ENCODE measurements at places on chromosomes 4 and X.
A peak's percentile ranks its signal among the peaks of the same experiment; 100 is the strongest.

GRCh38 chr4:185713272-185713671 lies 98.7 kb downstream of the SORBS2 start:
- DNase-seq: no peak

- peak; percentile 40 for DNase-seq
Measured at GRCh38 chr4:118772081-118772766, 63.7 kb downstream of the SEC24D start.

- no peak for DNase-seq
Measured at GRCh38 chrX:15870310-15870709, 15.7 kb upstream of the AP1S2 start.

DNA sequence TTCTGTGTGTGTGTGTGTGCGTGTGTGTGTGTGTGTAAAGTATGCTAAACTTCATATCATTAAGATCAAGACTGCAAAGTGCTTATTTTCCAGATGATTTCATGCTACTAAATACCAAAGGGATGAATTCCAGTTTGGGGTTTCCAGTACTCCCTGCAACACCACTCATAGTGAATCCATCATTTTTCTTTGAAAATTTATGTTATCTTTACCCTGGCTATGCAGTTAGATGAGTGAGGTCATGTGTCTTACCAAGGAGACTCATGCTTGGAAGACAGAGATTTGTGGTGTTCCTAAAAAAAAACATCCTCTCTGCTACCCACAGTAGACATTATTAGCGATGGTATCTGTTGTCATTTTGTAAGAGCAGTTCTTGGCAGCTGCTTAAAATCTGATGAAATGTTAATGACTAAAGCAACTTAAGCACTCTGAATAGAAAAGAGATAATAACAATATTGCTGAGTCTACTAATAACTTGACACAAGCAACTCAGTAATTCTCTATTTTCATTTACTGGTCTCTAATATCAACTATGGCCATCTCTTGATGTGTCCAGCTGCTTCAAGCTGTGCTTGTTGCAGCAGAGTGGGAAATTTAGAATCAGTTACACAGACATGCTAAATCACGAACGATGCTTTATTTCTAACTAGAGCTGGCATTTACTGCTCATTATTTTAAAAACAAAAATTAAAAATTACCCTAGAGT lies 1953.0 kb upstream of the IGFBP7 start:
- DNase-seq: no peak

DNA sequence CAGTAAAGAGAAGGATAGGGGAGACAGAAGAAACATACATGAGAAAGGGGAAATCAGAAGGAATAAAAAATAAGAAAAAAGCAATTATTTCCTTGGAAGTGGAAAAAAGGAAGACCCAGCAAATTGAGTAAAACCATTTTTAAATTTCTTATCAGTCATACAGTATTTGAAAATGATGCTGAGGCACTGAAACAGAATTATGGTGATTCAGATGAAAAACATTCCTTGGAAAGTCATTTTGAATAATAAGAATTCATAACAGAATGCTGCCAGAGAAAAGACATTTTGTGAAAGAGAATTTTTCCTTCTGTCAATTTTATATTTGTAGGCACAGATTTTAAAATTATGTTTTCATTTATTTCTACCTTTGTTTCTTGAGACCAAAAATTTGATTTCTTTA lies 895.5 kb upstream of the EPHA5 start:
- no peak for DNase-seq

- DNase-seq: no peak
Measured at GRCh38 chrX:153477901-153478300, 7.5 kb upstream of the HAUS7 start.

DNA sequence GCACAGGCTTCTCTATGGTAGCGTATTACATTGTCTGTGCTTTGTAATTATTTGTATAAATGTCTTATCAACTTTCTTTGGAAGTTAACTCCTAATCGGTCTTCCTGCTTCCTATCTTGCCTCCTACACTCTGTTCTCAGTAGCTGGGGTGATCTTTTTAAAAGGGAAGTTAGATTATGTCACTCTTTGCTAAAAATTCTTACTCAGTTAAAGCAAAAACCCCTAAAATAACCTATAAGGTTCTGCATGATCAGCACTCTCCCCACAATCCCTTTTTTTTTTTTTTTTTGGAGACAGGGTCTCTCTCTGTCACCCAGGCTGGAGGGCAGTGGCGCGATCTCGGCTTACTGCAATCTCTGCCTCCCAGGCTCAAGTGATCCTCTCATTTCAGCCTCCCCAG lies 2.6 kb upstream of the PRPS1 start:
- no peak for DNase-seq

Measured in NCI-H1436 (cell line).